ENCODE measurements at places on chromosomes 12 and 14. TPM values are rescaled to one million over a fixed set of nuclear protein-coding genes. Genes with fewer than 3 reads are reported as not detected.

Gene RDH12
- total RNA-seq, result not detected

Gene PMEL
- 1.1 TPM for total RNA-seq

Gene SPTB
- total RNA-seq, result 0.23 TPM

Gene ALDH1L2
- 1.6 TPM for total RNA-seq

Gene SERPINA4
- not detected for total RNA-seq

Gene GABARAPL1
- 55.5 TPM for total RNA-seq

Gene GPRC5D
- total RNA-seq, result not detected

Gene RDH5
- total RNA-seq, result 1.0 TPM

Gene FAM177A1
- 42.9 TPM for total RNA-seq

Gene GDF3
- 0.53 TPM for total RNA-seq

Gene LMNTD1
- 0.82 TPM for total RNA-seq

Gene TAS2R8
- not detected for total RNA-seq

Gene NFATC4
- 42.5 TPM for total RNA-seq

Gene CACNA1C
- total RNA-seq, result 0.47 TPM

Gene CCDC175
- total RNA-seq, result not detected

Gene C12orf54
- total RNA-seq, result not detected

Gene GCH1
- 12.0 TPM for total RNA-seq

Gene ZC2HC1C
- total RNA-seq, result 0.93 TPM

Gene KRT83
- not detected for total RNA-seq

Gene TMEM52B
- not detected for total RNA-seq

Gene TESPA1
- not detected for total RNA-seq

Gene ASCL4
- total RNA-seq, result not detected

Gene SDR9C7
- total RNA-seq, result not detected

Gene KTN1
- 94.2 TPM for total RNA-seq

Gene ANG
- total RNA-seq, result 4.5 TPM

Gene CLEC1B
- total RNA-seq, result not detected

Gene KLRC4
- not detected for total RNA-seq

Gene OTX2
- not detected for total RNA-seq

Gene OASL
- total RNA-seq, result 2.4 TPM

Gene TEX52
- not detected for total RNA-seq

Gene PARPBP
- 7.2 TPM for total RNA-seq

Gene ABCC9
- 1.1 TPM for total RNA-seq

Gene TSHR
- not detected for total RNA-seq

Gene BATF
- total RNA-seq, result not detected

Gene CHGA
- total RNA-seq, result 0.29 TPM

Gene AQP2
- total RNA-seq, result not detected

Gene NAV3
- total RNA-seq, result 40.1 TPM

Gene CLEC6A
- total RNA-seq, result not detected

Gene TMED10
- total RNA-seq, result 244 TPM

Gene CPSF6
- total RNA-seq, result 29.2 TPM

Gene DNAJC22
- total RNA-seq, result 0.48 TPM

Gene RHOJ
- 57.3 TPM for total RNA-seq

Gene KRT71
- not detected for total RNA-seq

Gene KCNA5
- total RNA-seq, result not detected

Gene CCDC184
- 0.41 TPM for total RNA-seq

Gene CEBPE
- not detected for total RNA-seq

Gene CSRP2
- total RNA-seq, result 16.3 TPM

Gene PPM1H
- total RNA-seq, result 7.2 TPM

Gene GYS2
- total RNA-seq, result not detected

Gene NEDD1
- total RNA-seq, result 21.0 TPM

Measured in glomerular endothelial cell (primary cell).